Fibroblast of mammary gland (primary cell): ENCODE measurements at places on chromosomes 7 and 10.

GRCh38 chr10:19200211-19200610 lies 151.6 kb downstream of the MALRD1 start:
- no peak for DNase-seq

- peak; percentile 57 for DNase-seq
Measured at GRCh38 chr7:101162551-101163278, 2.7 kb downstream of the VGF start.

DNA sequence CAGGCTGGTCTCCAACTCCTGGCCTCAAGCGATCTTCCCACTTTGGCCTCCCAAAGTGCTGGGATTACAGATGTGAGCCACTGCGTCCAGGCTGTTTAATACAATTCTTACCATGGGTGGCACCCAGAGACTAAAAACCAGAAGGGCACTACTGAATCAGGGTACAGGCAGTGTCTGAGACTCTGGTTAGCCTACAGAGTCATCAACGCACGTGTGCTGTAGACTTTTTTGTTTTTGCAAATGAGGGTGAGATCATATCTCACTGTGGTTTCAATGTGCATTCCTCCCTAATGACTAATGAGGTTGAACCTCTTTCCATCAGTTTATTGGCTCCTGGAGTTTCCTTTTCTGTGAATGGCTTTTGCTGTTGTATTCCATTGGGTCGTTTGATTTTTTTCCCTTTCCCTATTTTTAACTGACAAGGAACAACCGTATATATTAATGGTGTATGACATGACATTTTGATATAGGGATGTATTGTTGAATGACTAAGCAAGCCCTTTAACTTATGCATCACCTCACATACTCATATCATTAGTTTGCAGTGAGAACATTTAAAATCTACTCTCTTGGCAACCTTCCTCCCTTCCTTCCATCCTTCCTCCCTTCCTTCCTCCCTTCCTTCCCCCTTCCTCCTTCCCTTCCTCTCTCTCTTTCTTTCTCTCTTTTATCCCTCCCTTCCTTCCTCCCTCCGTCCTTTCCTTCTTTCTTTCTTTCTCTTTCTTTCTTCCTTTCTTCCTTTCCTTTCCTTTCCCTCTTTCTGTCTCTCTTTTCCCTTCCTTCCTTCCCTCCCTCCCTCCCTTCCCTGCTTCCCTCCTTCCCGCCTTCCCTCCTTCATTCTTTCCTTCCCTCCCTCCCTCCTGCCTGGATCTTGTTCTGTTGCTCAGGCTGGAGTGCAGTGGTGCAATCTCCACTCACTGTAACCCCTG lies 9.3 kb upstream of the TMEM270 start:
- DNase-seq = peak; percentile 99

- peak; percentile 5 for DNase-seq
Measured at GRCh38 chr7:46681865-46682503, 760.9 kb upstream of the IGFBP3 start.

GRCh38 chr7:115475761-115476385 lies 554.0 kb downstream of the MDFIC start:
- DNase-seq = no peak

DNA sequence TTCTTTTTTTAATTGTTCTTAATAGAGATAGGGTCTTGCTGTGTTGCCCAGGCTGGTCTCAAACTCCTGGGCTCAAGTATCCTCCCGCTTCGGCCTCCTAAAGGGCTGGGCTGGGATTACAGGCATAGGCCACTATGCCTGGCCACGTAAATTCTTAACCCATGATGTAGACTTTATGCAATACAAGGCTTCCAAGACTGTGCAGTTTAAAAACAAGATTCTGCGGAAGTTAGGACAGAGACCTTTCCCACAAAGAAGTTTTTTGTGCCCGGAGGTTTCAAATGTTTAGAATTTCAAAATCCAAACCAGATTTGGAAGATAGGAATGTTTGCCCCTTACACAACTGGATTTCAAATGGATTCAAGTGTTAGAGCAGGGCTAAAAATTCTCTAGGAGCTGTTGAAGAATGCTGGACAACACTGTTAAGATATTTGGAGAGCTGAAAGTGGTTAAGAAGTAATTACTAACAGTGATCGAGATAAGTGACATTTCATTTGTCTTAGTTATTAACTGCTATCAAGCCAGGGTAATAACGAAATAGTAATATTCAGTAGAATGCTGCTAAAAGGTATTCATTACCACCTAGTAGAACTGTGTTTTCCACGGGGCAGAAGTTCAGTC lies 7.4 kb downstream of the APBB1IP start:
- DNase-seq = peak; percentile 66

- no peak for DNase-seq
Measured at GRCh38 chr7:139043823-139044812, 8.3 kb upstream of the ZC3HAV1L start.
